ENCODE measurements at places on chromosomes 16 and 17.

GRCh38 chr16:82259731-82260130 is 89.7 kb upstream of the MPHOSPH6 start:
- DNase-seq: no peak

DNA sequence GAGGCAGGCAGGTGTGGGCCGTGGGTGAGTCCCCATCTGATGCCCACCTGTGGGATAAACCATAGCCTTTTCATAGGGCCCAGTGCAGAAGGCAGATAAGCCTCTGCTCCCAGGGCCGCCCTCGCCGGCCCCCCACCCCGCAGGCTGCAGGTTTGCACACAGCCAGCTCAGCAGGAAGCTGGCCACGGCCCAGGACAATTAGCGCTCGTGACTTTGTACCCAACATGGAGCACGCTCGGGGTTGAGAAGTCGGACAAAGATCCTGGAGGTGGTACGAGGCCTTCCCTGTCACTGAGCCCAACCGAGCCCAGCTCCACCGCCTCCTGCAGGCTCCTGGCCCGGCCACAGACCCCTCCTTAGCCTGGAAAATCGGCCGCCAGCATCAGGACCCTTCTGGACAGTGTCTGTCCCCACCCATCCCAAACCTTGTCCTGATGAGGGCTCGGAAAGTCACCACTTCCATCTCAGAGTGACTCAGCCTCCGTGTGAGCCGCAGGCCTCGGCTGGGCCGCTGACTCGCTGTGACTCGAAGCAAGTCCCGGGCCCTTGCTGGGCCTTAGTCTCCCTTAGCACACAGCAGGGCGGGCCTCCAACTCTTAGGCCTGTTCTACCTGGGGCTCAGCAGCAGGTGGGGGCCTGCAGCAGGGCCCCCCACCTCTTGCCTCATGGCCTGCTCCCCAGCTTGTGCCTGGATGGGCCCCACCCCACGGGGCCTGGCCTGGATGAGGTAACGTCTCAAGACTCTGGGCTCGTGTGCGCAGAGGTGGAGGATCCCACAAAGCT is 22.7 kb downstream of the FAM83G start:
- peak; percentile 65 for DNase-seq

DNA sequence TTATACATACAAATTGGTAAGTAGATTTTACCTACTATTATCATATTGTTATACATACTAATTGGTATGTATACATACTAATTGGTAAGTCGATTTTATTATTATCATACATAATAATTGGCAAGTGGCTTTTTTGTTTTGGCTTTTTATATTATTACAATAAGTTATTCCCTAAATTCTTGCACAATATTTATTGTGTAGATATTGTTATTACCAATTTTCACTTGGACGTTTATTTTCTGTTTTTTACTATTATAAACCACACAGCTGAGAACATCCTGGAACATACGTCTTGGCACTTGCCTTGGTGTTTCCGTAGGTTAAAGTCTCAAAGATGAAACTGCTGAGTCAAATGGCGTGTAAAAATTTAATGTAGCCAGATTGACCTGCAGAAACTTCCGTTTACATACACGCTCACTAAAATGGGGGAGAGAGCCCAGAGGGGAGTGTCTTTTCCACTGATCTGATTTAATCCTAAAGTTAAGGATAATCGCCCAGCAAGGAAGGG is 18.9 kb downstream of the GNGT2 start:
- no peak for DNase-seq

DNA sequence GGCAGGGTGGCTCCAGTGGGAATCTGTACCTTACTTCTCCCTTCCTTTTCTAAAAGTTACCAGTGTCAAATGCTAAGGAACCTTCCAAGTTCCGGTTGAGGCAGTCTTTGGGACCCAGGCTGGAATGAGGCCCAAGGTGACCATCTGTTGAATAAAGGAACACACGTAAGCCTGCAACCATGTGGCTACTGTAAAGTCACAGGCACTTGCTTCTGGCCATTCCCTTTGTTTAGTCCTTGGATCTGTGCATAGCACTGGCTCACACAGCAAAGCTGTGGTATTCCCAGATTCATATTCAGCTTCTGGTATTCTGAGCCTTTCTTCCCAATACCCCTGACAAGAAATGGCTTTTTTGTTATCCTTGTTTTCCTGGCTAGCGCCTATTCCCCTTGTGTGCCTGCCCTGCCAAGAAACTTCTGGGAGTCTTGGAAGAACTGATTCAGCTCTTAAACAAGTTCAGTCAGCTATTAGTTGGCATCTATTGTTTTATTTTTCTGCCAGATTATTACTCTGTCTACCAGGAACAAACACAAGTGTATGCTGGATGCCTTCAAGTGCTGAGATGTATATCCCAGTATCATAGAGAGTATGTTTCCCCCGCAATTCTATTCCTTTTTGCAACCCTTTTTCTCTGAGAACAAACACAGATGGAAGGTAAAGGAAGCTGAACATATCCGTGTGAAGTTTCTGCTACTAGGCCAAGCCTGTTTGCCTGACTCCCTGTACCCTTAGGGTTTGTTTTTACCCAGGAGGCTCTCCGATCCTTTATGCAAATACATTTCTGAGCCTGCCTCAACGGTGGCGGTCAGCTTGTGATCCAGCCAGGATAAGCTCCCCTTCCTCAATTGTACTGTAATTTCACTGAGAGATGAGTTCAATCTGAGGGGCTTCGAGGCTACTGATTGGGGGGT is 13.2 kb downstream of the TMEM238L start:
- no peak for DNase-seq

GRCh38 chr16:1729445-1729844 is 23.4 kb downstream of the MAPK8IP3 start:
- no peak for DNase-seq

DNA sequence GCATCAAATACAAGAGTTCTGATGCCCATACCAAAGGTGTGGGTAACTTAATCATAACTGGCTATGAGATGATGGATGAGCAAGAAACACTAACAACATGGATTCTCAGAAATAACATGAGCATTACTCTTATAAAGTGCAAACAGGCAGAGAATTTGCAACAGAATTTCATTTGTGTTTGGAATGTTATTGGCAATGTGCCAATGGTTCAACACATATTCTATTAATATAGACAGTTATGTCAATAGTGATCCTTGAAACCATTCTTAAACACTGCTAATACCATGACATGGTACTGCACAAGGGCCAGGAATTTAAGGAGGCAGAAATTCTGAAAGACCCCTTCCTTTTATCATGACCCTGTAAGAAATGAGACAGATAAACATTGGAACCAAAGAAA is 217.1 kb upstream of the WSB1 start:
- DNase-seq: no peak

DNA sequence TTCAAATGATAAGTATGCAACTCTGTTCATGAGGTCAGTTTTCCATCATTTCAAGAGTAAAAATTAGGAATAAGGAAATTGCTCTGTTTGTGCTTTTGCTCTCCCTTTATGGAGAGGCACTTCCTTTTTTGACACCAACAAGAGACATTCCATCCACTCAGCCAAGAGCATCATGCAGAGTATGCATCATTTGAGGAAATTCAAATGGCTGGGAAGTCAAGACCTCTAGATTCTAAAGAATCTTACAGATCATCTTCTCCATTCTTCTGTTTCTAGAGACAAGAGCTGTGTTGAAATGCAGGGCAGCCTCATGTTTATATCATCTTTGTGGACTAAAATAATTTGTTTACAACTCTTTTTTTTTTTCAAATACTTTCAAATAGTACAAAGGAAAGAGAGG is 669.4 kb downstream of the CDH11 start:
- no peak for DNase-seq
